Right renal cortex interstitium (tissue), 3 donors: ENCODE measurements at places on chromosomes 3 and 15. TPM values are rescaled to one million over a fixed set of nuclear protein-coding genes. Genes with fewer than 3 reads are reported as not detected.

DNA sequence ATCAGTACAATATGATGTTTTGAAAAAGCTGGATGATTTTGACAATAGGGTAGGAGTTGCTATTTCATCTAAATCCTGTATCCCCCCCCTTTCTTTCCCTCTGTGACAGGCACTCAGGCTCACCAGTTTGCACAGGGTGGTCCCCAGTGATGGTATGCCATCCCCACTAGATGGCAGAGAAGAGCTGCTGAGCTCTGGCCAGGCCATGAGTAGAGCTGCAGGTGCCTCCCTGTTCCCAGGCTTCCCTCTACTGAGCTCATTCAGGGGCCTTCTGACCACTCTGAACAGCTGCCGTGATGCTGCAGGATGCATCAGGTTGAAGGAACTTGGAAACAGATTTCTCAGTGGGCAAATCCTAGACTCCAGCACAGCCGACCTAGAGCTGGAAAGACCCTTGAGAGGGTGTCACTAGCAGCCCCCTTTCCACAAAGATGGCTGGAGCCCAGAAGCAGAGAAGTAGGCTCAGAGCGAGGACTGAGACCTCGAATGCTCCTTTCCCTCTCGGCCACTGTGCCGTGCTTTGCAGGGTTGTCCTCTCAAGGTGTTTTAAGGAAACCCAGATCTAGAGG lies 45.1 kb downstream of the EFCAB12 start:
- DNase-seq = no peak

- DNase-seq = peak; percentile 68
Measured at GRCh38 chr15:85667491-85668424, 127.0 kb downstream of the KLHL25 start.

- DNase-seq = no peak
Measured at GRCh38 chr15:49229922-49230321, 59.9 kb downstream of the GALK2 start.

- no peak for DNase-seq
Measured at GRCh38 chr15:41971895-41972252, 483 bp downstream of the EHD4 start.

DNA sequence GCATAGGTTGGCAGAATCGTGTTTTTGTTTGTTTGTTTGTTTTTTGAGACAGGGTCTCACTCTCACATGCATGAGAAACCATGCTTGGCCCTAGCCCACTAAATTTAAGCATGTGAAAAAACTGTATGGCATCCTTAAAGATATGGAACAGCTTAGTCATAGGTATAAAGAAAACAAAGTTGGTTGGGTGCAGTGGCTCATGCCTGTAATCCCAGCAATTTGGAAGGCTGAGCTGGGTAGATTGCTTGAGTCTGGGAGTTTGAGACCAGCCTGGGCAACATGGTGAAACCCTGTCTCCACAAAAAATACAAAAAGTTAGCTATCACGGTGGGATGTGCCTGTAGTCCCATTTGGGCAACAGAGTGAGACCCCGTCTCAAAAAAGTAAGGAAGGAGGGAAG lies 25.2 kb downstream of the EXD1 start:
- DNase-seq = no peak

Gene CYP11A1
- polyA plus RNA-seq = 0.90 TPM

Gene IQCF5
- not detected for polyA plus RNA-seq
